CD4-positive, alpha-beta memory T cell (primary cell): ENCODE measurements at places on chromosomes 11 and 22. TPM values are rescaled to one million over a fixed set of nuclear protein-coding genes. Genes with fewer than 3 reads are reported as not detected.

DNA sequence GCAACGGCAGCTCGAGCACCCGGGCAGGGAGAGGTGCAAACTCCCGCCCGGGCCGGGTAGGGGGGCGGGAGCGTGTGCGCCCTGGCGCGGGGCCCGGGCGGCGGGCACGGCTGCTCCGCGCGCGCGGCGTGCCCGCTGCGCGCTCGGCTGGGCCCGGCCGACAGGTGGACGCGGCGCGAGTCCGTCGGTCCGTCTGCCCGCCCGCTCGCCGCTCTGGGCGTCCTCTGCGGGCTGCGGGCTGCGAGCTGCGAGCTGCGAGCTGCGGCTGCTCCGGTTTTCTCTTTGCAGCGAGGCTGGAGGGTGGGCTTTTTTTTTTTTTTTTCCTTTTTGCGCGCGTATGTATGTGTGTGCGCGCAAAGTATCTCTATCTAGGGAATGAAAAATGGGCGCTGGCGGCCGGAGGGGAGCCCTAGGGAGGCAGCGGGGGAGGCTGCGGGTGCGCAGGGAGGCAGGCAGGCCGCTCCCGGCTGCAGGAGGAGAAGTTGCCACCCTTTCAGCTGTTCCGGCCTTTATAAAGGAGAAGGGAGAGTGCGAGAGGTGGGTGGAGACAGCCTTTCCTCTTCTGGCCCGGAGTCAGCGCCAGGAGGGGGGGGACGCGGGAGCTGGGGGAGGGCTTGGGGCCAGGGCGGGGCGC, at the start of gene PDGFB:
Gene PDGFB (minus strand): TSS at position 487 of the 634 bp plus-strand sequence. CDS start 1,019 bp downstream, outside the sequence.
- DNase-seq: no peak

- DNase-seq: no peak
These were observed 134.8 kb upstream of the DDI1 start for GRCh38 chr11:103901656-103902055.

Gene C11orf98
- 94.9 TPM for polyA plus RNA-seq

DNA sequence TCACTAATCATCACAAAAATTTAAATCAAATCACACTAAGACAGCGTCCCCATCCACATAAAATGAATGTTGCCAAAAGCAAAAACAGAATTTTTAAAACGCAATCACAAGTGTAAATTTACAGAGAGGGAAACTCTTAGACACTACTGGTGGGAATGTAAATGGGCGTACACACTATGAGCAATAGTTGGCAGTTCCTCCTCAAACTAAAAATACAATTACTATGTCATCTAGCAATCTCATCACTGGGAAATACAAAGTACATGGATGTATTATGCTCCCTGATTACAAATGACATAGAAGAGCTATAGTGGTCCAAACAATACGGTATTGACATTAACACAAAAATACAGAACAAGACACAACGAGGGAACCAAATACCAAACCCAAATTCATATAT, 8.7 kb upstream of the RGL4 start:
- DNase-seq: no peak

Gene WNT11
- 0.16 TPM for polyA plus RNA-seq
